CMK (cell line): ENCODE measurements at places on chromosomes 5 and 9.

- no peak for DNase-seq
Measured at GRCh38 chr9:68500457-68501381, 40.0 kb downstream of the TMEM252 start.

- no peak for DNase-seq
Measured at GRCh38 chr5:168990679-168991078, 310.3 kb downstream of the SLIT3 start.

DNA sequence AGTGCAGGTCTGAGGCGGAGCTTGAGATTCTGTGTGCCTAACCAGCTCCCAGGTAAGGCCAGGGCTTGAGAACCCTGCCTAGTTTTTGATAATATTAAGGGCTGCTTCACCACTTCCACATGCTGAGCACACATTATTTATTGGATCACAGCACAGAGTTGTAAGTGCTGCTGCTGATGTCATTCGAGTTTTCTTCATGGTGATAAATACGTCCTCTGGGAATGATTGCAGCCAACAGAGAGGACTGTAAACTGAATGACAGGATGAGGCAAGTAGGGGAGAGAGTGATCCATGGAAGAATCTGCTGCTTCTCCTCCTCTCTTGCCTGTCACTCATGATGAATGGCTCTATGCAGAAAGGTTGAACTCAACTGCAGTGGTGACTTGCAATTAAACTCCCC is 77.9 kb upstream of the VPS13A start:
- DNase-seq: no peak

DNA sequence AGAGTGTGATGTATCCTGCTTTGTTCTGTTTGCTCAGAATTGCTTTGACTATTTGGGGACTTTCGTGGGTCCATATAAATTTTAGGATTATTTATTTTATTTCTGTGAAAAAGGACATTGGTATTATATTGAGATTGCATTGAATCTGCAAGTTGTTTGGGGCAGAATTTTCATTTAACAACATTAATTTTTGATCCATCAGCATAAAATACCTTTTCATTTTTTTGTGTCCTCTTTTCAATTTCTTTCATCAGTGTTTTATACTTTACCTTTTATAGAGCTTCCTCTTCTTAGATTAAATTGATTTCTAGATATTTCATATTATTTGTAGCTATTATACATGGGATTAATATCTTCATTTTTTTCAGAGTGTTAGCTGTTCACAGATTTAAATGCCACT is 40.8 kb upstream of the FBXL7 start:
- DNase-seq: no peak

DNA sequence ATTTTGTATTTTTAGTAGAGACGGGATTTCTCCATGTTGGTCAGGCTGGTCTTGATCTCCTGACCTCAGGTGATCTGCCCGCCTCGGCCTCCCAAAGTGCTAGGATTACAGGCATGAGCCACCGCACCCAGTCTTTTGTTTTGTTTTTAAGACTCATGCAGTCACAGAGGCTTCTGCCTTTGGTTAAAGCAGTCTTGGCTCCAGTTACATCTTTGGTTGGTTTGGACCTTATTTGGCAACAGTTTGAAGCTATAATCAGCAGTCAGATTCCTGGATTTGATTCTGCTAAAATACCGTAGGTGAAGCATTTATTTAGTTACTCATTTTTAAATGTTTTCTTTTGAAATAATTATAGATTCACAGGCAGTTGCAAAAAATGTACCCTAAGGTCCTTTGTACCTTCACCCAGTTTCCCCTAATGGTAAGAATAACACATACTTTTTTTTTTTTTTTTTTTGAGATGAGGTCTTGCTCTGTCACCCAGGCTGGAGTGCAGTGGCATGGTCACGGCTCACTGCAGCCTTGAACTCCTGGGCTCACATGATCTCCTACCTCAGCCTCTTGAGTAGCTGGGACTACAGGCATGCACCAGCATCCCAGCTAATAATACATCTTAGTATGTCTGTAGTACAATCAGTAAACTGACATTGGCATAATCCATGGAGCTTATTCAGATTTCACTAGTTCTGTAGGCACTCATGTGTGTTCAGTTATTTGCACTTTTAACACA is 15.7 kb downstream of the USP20 start:
- no peak for DNase-seq
